HL-60 (cell line): ENCODE measurements at places on chromosomes 12 and 14.
A peak's percentile ranks its signal among the peaks of the same experiment; 100 is the strongest.

DNA sequence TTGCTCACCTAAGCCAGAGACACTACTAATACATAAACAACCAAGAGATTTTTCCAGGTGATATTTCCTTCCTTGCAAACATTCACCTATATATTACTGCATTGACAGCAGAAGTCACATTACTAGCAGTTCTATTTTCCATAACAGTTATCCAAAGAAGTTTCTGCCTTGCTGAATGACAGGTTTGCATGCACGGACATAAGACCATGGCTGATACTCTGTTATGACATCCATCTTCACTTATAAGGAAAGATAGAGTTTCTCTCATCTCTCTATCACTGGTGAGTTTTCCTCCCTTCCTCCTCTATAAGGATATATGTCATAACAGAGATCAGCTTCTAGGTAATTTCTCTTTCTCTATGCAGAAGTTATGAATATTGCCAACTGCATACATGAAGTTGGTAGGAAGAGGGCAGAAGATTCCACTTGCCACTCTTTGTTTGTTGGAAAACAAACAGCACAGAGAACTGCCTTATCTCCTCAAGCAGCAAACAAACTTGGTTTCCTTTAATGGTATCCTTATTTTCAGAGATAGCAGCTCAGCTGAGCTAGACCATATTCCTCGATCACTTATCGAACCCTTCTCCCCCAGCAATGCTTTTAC, 557.0 kb downstream of the VRK1 start:
- no peak for DNase-seq

DNA sequence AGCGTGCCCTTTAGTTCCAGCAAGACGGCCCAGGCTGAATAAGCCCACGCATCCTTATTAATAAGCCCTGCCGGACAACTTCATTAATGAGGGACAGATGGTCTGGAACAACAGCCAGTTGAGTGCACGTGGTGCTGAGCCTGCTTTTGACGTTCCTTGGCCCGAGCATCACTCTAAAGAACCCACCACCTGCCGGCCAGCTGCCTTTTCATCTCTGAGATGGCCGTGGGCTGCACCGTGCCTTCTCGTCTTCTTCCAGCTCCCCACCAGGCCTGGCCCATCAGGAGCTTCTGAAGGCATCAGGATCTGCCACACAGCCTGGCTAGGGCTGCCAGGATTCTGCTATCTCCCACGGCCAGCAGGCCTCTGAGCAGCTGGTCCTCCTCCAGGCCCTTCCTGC, 80.0 kb downstream of the AACS start:
- DNase-seq, result no peak

- DNase-seq, result no peak
These were observed 50.0 kb downstream of the ADGRD1 start for GRCh38 chr12:131003716-131004045.

DNA sequence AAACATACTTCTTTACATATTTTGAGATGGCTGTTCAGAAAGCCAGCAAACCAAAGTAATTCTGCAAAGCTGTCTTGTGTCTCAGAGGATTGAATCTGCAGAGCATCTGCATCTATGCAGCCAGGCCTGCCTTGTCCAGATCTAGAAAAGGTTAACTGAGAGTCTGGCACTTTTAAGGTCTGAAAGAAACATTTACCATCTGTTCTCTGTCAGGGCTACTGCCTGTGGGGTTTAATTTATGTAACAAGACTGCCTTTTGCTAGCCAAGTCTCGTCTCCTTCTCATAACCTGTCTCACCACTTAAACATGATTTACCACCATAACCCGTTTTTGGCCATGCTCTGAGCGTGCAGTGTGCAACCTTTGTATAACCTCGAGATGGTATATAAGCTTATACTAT, 194.2 kb downstream of the SYT10 start:
- no peak for DNase-seq

DNA sequence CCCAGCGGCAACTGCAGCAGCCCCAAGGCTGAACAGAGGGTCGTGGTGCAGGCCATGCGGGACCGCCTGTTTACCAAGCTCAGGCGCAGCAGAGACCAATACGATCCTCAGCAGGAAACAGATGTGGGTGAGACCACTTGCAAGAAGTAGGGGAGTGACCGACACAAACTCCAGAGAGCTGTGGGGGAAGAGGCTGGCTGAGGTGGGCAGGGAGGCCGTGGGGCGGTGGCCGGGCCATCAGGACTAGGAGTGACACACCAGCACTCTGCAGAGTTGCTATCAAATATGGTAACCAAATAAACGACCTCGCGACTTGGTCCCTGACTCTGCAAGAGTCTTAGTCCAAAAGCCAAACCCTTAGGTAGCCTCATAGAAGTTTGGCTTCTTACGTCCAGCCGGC, 30.6 kb downstream of the AMN start:
- no peak for DNase-seq

DNA sequence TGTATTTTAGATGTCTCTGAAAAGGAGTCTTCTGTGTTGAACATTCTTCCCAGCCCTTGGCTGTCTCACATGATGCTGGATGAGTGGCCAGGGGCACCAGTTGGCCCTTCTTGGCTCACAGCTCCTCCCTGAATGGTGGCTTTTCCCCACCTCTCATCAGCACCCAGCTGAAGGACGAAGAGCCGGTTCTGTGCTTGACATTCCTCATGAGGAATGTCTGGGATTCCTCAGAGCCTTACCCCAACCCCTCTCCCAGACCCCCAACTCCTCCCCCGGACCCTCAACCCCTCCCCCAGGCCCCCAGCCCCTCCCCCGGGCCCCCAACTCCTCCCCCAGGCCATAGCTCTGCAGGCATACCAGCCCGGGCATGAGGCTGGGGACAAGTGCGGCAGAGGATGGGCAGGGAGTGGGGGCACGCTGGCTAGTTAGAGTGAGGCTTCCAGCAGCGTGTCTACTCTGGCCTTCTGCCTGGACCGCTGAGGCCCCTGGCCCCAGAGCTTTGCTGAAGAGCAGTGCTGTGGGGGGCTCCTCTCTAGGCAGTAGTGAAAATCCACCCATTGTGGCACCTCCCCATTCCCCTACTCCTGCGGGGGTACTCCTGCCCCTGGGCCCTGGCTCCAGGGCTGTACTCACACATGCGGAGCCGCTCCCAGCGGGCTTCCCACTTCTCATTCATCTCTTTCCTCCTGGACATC, 64.3 kb downstream of the PLEKHG3 start:
- no peak for DNase-seq

DNA sequence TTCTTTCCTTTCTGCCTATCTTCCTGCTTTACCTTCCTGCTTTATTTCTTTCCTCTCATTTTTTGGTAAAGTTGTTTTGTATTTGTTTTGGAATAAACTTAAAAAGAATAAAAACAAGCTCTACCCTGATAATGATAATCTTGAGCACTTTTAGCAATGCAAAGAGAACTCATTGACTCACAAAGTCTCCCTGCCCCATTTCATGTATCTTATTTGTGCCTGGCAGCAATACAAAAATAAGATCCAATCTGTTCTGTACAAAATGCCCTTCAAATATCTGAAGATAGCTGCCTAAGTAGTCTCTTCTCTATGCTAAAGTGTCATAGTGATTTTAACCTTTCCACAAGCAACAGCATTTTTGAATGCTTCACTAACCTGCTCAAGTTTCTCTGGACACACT, 31.1 kb upstream of the ETNK1 start:
- DNase-seq, result no peak

- no peak for DNase-seq
These were observed at the start of gene SLCO1C1 for GRCh38 chr12:20695232-20695631. Gene SLCO1C1, plus strand, starts transcription at chr12:20695332. Its CDS starts 4,245 bp downstream, at chr12:20699577.

DNA sequence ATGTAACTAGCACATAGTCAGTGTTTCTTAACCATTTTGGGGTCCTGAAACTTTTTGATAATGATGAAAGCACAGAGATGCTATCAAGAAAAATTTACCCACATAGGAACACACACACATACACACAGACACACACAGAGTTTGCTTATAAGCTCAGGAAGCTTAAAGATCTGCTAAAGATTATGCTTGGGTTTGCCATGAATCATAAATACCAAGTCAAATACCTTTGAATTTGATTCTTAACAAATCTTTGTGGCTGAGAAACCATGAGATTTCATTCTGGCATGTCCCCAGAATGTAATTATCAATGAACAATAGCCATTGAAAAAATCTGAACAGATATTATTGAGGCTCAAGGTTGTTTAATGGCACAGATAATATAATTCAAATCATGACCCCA, 89.2 kb downstream of the NTS start:
- no peak for DNase-seq

DNA sequence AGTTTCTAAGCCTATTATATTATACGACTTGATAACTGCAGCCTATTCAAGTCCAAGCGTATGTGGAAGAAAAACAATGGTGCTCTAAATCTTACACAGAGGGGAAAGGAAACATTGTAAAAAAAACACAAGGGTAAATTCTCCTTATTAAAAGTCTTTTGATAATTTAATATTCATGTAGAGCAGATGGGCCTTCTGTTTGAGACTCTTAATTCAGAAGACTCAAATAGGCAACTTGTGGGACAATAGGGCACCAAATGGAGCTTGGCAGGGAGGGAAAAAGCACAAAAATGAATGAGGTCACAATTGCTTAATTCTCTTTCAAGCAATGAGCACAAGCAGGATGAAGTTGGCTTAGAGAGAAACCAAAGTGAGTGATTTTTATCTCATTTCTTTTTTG, 159.4 kb downstream of the NELL2 start:
- no peak for DNase-seq

GRCh38 chr14:59339524-59340330, 125.5 kb downstream of the GPR135 start:
- no peak for DNase-seq

DNA sequence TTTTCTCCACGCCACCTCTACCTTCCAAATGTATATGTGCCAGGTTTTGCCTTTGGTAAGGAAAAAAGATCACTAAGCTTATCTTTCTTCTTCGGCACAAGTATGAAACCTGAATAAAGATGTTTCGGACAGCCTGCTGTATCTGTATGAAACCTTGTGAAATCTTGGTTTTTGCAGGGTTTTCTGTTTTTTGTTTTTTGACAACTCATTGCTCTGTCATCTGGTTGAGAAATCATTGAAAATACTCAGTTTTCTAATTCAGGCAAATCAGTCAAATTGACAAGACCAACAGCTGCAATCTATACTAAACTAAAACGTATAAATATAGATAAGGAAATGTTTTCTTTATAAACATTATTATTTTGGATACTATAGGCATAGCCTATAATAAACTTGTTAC, 63.1 kb upstream of the FGD4 start:
- DNase-seq, result no peak

DNA sequence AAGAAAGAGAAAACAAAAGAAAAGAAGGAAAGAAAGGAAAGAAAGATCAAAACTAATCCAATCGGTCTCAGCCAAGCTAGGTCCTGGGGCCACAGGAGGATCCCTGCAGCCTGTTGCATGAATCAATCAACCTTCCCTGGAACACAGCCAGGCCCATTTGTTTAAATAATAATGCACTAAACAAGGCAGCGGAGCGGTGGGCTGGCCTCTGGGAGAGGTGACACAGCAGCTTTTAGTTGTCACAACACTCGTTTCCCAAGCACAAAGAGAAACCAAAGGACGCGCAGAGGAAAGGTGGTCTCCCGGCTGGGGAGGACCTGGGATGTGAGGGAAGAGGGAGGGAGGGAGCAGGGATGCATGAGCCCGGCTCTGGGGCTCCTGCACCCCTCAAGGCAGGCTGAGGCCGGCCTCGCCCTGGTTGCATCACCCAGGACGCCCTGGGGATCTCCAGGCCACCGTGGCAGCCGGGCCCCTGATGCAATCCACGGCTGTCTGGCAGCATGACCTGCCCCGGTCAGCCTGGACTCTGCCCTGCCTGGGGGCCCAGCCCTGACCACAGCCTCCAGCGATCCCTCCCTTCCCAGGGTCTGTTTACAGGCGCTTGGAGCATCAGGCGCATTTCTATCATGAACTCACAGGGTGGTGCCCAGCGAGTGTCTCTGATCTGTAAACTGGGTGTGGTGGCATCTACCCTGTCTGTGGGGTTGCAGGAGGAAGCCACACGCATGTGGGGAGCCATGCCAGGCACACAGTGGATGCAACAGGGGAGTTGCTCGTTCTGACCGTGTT, 32.5 kb downstream of the MMP17 start:
- DNase-seq, result peak; percentile 87

DNA sequence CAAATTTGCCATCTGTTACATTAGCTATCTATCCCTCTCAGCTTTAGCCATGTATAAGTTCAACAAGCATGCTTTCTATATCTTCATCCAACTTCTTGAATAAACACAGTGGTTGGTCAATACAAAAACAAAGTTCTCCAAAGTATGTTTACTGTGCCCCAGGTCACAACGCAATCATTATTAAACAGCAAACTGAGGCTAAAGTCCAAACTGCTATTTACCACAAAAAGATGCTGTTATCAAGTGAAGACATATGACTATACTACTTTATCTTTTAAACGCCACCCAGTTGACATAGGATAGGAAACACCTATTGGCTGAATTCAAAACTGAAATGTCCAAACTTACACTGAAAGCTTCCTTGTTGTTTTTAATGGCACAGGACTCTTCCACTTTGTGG, 11.7 kb downstream of the ZCCHC8 start:
- DNase-seq, result no peak

DNA sequence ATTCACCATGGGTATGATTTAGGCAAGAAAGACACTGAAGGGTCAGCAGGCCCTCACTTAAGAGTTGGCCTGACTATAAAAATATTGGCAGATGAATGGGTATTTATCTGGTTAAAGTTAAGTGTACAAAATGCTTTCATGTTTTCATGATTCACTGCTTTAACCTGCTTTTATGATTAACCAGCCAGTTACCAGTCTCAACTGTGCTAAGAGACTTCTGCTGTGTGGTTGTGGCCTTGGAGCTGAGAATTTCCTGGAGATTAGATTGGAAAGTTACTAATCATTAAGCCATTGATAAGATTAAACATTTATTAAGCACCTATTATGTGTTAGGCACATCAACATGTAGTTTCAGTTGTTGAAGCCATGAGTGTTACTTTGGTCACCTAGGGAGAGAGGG, 68.9 kb downstream of the RASSF8 start:
- no peak for DNase-seq

GRCh38 chr12:72246370-72246769, 25.8 kb upstream of the TRHDE start:
- DNase-seq, result no peak

DNA sequence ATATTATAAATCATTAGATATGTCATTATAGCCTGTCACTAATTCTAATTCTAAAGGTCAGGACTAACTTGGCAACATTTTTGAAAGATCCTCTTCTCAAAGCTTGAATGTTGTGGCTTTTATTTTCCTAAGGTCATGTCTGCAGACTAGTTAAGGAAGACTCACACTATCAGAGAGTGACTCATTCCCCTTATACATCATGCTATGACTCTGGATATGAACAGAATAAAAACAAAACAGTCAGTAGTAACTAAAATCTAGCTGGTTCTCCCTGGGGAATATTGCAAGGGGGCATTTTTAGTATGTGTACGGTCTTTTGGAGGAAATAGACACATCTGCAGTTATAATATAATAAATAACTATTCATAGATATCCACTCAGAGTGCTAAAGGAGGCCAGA, 170.6 kb downstream of the SLC2A13 start:
- DNase-seq, result no peak

GRCh38 chr12:848173-848865, 95.9 kb downstream of the WNK1 start:
- no peak for DNase-seq
